ENCODE measurements at places on chromosomes 6 and 20.
A peak's percentile ranks its signal among the peaks of the same experiment; 100 is the strongest.

DNA sequence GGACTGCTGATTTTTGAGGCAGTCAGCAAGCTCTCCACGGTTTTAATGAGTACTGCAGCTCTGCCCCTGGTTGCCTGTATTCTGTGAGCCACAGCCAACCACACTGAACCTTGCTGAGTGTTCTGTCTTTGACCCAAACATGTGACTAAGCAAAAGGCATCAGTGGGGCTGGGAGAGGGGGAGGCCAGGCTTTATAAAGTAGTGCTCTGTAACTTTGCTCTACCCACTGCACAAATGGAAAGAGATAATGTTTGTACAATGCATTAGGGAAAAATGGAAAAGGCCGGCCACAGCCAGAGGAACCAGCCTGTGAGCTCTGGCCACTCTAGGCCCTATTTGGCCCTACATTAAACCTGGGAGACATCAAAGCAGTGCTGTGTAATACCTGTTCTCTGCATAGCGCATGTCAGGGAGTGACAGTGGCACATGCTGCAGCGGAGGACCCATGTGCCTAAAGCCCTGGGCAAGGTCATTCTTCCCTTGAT, 22.0 kb downstream of the KLHL31 start:
- DNase-seq: no peak

DNA sequence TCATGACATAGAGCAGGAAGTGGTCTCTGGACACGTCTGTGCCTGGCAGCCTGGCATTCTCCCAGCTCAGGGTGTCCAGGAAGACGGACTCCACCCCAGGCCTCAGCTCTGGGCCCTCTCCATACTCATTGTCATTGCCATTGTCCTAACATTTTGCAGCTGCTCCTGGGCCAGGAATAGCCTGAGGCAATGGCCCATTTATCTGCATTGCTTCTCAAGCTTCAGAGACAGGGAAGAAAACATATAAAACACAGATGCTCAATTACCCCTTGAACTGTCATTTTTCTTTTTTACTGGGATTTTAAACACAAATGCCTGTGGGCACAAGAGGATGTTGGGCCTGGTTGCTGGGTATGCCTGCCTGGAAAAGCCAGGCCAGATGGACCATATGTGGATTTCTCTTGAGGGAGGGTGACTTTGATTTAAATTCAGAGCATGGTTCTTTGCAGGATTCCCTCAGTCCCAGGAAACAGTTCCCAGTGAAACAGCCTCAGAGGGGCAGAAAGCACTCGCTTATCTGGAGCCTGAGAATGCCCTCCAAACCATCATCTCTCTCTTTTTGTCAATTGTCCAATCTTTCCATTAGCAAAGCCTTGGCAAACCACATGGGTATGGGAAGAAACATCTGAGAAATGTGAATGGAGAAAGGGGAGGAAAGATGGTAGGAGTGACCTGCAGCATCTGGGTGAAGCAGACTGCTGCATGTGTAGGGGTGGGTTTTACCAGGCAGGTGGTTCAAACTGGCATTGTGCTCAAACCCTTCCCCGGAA, 17.9 kb downstream of the LAMP5 start:
- DNase-seq: no peak

DNA sequence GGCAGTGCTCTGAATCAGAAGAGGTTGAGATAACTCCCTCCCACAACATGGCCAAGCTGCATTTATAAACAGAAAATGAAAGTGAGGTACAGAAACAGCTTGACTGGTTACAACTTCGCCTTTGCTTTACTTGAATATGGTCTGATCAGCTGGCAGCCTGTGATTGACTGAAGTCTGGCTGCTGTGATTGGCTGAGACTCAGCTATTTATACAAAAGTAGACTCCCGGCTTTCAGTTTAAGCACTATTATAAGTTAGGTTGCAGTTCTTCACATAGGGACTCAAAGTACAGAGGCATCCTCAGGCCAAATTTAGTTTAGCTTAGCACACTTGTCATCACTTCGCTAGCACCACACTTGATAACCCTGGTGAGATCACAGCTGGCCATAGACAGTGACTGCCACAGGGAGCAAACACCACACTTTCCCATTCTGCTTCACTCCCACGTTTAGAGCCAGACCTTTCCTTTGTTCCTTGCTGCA, 362.6 kb downstream of the EPM2A start:
- DNase-seq: peak; percentile 39

DNA sequence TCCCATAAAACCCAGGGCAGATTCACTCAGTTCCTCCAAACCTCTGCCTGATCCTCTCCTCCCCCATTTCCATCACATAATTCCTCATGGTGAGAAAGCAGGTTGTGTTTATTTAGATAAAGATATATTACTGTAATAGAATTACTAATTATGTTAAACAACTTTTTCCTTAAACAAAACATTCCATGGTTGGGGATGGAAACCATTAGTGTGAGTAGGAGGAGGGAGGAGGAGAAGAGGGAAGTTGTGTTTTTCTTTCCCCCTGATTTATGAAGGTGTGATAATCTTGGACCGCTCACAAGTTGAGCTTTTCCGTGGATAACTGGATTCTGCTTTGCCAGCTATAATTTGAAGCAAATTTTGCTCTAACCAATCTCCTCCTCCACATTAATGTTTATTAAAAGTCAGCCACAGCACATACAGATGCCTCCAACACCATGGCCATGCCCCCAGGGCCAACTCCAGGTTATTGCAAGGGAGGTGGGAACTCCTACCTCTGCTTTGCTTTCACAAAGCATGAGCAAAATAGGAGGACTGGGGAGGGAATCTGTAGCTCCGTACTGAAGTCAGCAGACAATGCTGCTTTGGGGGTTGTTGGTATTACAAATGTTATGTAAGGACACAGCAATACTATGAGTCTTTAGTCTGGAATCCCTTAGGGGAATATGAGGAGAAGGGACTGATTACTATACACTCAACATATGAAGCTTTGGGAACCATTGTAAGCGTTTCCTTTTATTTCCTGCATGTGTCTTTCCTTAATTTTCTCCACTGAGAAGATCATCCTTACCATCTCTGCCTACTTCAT, 542.0 kb downstream of the DHX35 start:
- DNase-seq: no peak

- DNase-seq: no peak
Observed at GRCh38 chr6:163573503-163574179, 159.1 kb downstream of the QKI start.

DNA sequence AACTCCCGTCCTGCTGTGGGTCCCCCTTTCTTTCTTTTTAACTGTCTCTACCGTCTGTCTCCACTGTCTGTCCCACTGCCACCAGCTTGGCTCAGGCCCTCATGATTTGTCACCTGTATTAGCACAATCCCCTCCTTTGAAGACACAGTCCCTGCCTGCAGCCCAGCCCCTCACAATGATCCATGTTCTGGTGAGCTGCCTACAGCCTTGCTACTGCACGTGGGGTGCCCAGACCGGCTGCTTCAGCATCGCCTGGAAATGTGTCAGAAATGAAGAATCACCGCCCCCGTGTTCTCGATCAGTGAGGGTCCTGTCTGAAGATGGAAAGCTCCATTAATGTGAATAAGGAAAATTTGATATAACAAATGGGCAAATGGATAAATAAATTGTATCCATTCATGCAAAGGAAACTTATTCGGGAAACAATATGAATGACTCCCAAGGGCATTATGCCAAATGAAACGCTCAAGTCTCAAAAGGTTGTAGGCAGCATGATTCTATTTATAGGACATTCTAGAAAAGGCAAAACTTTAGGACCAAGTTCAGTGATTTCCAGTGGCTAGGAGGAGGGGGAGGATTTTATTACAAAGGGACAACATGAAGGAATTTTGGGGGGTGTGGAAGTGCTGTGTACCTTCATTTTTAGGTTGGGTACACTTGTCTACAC, 59.4 kb upstream of the CD83 start:
- no peak for DNase-seq

- DNase-seq: no peak
Observed at GRCh38 chr20:22098511-22098910, 393.0 kb downstream of the PAX1 start.

GRCh38 chr20:18267815-18268214, 20.5 kb upstream of the ZNF133 start:
- DNase-seq: no peak

DNA sequence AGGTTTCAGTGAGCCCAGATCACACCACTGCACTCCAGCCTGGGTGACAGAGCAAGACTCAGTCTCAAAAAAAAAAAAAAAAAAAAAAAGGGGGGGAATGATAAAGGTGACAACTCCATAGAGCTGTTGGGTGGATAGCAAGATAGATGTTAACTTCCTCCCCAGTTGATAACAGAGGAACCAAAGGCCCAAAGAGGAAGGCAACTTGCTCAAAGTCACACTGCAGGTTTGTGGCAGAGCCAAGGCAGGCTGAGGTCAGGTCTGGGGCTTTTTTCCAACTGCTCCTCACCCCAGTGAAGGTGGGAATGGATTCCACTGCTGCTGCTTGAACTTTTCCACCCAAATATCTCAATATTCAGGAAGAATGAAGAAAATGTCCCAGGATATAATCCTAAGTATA, 26.7 kb downstream of the HCK start:
- DNase-seq: no peak

GRCh38 chr6:138107752-138108592, 753 bp upstream of the PERP start:
- DNase-seq: no peak

- DNase-seq: no peak
Observed at GRCh38 chr6:69286331-69286730, 510.5 kb downstream of the LMBRD1 start.

Measured in AG08395 (cell line).